ENCODE measurements at places on chromosomes 7 and 10. TPM values are rescaled to one million over a fixed set of nuclear protein-coding genes. Genes with fewer than 3 reads are reported as not detected.

SORCS1 gene
- not detected for total RNA-seq

AKR1C4 gene
- total RNA-seq: not detected

PON1 gene
- total RNA-seq: not detected

C10orf143 gene
- total RNA-seq: 0.44 TPM

UCMA gene
- not detected for total RNA-seq

HDAC9 gene
- 20.2 TPM for total RNA-seq

LRIT1 gene
- total RNA-seq: not detected

GPR85 gene
- total RNA-seq: 8.6 TPM

PDZD7 gene
- 1.4 TPM for total RNA-seq

HTRA1 gene
- total RNA-seq: 44.5 TPM

CCDC7 gene
- total RNA-seq: 8.7 TPM

CRHR2 gene
- total RNA-seq: not detected

LRRD1 gene
- not detected for total RNA-seq

PYROXD2 gene
- total RNA-seq: 26.7 TPM

MOGAT3 gene
- total RNA-seq: not detected

CALCR gene
- not detected for total RNA-seq

ANKRD7 gene
- total RNA-seq: 1.9 TPM

CPEB3 gene
- 0.55 TPM for total RNA-seq

GRID1 gene
- 0.33 TPM for total RNA-seq

TSPAN33 gene
- 0.11 TPM for total RNA-seq

TES gene
- 120 TPM for total RNA-seq

GLUD1 gene
- 280 TPM for total RNA-seq

LIPK gene
- not detected for total RNA-seq

Data from uterine smooth muscle cell (primary cell).